ENCODE measurements at places on chromosomes 7 and 10.

GRCh38 chr10:123994417-123995081, 98.8 kb downstream of the CHST15 start:
- peak; percentile 95 for DNase-seq

DNA sequence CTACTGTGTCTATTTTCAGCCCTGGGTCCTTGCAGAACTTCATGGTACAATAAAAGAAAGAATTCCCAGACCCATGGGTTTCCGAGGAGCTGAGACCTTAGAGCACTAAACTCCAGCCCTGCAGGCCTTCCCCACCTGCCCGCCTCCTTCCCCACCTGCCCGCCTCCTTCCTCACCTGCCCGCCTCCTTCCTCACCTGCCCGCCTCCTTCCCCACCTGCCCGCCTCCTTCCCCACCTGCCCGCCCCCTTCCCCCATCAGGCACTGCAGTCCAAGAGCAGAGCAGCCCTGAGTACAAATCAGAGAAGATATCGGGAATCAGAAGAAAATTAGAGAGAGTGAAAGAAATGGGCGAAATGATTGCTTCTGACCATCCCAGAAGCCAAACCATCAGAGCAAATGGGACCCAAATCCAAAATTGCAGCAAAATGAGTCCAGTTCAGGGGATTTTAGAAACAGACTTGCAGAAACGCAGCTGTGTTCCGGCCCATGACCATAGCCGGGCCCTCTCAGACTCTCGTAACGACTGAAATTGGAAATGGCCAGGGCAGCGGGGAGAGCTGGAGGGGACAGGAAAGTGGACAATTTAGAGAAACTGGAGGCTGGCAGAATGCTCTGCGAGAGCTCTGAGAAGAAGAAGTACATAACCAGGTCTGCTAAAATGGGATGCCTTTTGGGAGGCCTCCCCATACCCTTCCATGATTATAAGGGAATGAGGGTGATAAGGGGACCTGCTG, 568.4 kb downstream of the TCERG1L start:
- peak; percentile 24 for DNase-seq

DNA sequence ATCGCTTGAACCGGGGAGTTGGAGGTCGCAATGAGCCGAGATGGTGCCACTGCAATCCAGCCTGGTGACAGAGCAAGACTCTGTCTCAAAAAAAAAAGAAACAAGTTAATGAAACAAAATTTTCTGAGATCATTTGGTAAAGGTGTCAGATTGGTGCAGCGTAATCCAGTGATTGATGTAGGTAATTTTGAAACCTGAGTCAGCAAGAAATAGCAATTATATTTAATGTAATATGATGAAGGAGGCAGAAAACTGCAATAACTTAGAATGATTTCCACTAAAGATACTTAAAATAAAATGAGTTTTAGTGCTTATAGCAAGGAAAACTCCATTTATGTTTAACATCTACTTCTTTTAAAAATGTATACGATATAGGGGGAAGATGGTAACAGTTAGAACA, 1049.8 kb upstream of the C7orf33 start:
- no peak for DNase-seq

DNA sequence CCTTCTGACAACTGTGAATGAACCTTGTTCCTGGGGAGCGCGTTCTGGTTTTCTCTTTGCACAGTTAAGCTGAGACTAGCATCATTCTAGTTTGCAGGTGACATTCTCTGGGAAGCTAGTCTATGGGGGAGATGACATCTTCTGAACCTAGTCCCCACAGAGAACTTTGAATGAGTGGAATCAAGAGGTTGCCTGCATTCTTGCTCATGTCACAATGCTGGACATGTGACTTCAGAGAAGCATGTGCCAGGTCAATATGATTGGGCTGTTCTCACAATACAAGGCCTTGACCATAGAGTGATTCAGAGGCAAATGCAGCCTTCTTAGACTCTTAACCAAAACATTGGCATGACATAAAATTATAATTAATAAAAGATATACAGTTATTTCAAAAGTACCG, 22.1 kb downstream of the KLLN start:
- DNase-seq, result no peak

DNA sequence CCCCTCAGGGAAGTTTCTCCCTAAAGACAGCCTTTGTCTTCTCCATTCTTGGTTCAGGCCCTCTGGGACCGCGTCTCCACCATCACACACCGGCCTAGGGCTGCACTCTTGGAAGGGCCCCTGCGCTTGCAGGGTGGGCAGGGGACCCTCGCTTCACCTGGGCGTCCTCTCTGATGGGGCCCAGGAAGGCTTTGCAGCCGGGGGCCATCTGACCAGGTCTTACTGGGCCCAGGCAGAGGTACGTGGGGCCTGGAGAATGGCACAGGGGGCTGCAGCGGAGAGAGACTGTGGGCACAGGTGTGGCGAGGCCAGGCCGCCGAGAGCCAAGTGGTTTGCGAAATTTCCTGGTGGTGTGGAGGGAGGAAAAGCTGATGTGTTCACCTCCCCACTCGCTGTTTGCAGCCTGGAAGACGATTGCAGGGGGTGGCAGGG, 44.4 kb downstream of the ALOX5 start:
- DNase-seq, result no peak

DNA sequence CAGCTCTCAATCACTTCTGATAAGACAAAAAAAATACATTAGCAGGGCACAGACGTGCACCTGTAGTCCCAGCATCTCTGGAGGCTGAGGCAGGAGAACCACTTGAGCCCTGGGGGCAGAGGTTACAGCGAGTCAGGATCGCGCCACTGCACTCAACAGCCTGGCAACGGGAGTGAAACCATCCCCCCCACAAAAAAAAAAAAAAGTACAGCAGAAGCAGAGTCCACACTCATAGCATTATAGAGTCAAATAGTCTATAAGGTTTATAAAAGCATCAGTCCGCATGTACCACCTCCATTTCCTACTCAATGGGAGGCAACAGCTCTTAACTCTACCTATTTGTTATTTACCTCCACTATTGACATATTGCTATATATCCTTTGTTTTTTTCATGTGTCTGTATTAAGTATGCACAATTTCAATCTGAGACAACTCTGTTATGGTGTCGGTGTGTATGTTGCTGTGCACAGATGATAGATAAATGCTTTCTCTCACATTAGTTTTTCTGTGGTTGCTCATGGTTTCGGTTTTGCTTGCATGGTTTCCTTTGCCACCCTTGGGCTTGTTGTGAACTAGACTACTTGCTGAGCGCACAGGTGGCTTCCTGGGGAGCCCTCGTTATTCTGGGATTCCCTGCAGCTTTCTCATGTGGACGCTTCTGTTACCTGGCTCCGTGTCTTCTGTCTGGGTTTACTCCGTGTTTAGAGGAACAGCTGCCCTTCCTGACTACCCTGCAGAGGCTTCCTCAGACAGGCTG, 40.4 kb downstream of the PROSER2 start:
- DNase-seq, result no peak

GRCh38 chr7:12954380-12955033, 267.1 kb downstream of the ARL4A start:
- no peak for DNase-seq

DNA sequence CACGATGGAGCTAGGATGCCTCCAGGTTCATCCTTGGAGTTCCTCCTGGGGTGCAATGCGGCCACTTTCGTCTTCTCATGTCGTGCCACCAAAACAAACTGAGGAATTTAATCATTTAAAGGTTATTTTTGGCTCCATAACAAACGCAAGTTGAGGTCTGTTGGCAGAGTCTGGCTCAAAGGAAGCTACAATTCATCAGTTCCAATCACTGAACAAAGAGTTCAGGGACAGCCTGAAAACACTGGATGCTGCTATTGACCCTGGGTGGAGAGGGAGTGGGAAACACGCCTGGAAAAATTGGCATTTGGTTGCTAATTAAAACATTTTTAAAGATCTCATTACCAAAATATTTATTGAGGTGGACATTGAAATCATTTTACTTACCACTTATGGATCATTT, 11.4 kb upstream of the MGMT start:
- DNase-seq, result no peak

DNA sequence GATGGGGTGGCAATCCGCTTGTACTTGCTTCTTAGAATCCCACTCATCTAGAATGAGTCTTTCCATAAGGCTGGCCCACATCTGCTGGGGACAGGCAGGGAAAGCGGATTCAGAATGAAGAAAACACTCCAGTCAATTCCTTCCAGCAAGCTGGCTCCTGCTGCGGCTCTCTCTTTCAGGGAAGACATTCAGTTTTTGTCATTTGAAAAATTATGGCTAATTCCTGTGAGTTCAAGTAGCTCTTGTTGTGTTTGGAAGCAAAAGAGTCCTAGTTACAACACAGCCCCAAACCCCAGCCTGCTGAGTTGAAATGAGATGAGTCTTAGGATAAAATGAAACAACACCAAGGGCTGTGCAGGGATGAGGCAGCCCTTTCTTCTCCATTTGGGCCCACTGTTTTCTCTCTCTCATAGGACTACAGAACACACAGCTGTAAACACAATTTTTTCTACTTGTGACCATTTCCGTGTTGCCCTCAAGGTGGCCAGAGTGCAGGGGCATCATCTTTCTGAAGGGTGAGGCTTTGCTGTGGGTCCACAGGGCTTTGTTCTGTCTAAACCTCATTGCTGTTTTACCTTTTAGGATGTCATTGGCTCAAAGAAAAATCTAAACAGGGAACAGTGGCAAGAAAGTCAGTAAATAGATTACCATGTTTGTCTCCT, 90.8 kb upstream of the EEPD1 start:
- DNase-seq, result no peak

DNA sequence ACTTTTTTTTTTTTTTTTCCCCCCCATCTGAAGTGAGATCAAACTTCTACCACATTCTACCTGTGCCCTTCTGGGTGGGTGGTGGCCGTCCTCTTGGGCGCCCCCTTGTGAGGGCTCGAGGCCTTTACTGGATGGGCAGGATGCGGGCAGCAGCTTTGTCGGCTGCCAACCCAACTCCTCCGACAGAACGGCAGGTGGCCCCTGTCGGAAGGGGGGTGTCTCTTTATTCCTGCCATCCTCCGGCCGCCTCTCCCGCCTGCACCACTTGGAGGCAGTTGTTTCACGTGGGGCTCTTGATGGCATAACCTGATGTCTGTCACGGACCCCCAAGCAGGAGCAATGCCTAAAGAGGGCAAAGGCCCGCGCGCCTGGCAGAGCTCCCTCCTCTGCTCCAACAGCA, 31.0 kb downstream of the AMZ1 start:
- no peak for DNase-seq

Data from chondrocyte (in vitro differentiated cells).